ENCODE measurements at places on chromosomes 6 and 20.

DNA sequence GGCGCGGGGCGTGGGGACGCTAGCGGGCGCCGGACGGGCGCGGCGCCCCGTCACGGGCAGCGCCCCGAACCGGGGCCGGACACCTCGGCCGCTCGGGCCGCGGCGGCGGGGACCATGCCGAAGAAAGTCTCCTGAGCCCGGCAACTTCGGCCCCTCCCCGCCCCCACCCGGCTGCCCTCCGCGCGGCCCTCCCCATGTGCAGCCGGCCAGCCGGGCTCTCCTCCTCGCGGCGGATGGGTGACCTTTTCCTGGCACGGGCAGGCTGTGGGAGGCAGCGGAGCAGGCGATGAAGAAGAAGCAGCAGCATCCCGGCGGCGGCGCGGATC is 278 bp downstream of the UST start:
- no peak for DNase-seq

- no peak for DNase-seq
These were observed 167.4 kb downstream of the MBOAT1 start for GRCh38 chr6:20044883-20045282.

- DNase-seq = no peak
These were observed 320.2 kb downstream of the BTBD9 start for GRCh38 chr6:38319256-38320212.

GRCh38 chr6:124283486-124283885 is 479.8 kb downstream of the NKAIN2 start:
- no peak for DNase-seq

All from common myeloid progenitor, CD34-positive (primary cell).